ENCODE measurements at places on chromosomes 4 and X. TPM values are rescaled to one million over a fixed set of nuclear protein-coding genes. Genes with fewer than 3 reads are reported as not detected.

- no peak for DNase-seq
- H3K4me3 ChIP-seq = no peak overlapping the region
- no peak overlapping the region for H3K27ac ChIP-seq
- H3K27me3 ChIP-seq = no peaks in the 10 kb centered on the region
- no peaks in the 10 kb centered on the region for H3K4me1 ChIP-seq
Observed at GRCh38 chrX:55142206-55142918, 53.5 kb downstream of the PAGE2 start.

The AFP gene
- total RNA-seq = not detected

GRCh38 chr4:95510145-95510544 is 38.6 kb downstream of the UNC5C start:
- H3K4me1 ChIP-seq = no peaks in the 10 kb centered on the region
- no peak overlapping the region for H3K4me3 ChIP-seq
- no peaks in the 10 kb centered on the region for H3K36me3 ChIP-seq
- no peak for DNase-seq
- H3K27me3 ChIP-seq = no peaks in the 10 kb centered on the region

- no peaks in the 10 kb centered on the region for H3K27me3 ChIP-seq
- no peaks in the 10 kb centered on the region for H3K36me3 ChIP-seq
- no peaks in the 10 kb centered on the region for H3K4me1 ChIP-seq
- DNase-seq = peak; percentile 30
Observed at GRCh38 chr4:138090150-138090917, 151.8 kb downstream of the SLC7A11 start.

The PPEF1 gene
- not detected for total RNA-seq

GRCh38 chr4:179328627-179329026 is 1886.4 kb upstream of the AGA start:
- no peaks in the 10 kb centered on the region for H3K4me1 ChIP-seq
- no peaks in the 10 kb centered on the region for H3K36me3 ChIP-seq
- H3K4me3 ChIP-seq = no peak overlapping the region
- no peaks in the 10 kb centered on the region for H3K27me3 ChIP-seq
- H3K27ac ChIP-seq = no peak overlapping the region

The FAM236D gene
- total RNA-seq = not detected

The ERVMER34-1 gene
- total RNA-seq = 0.07 TPM

The UGT2A1 gene
- not detected for total RNA-seq

The DAPP1 gene
- total RNA-seq = 12.3 TPM

GRCh38 chr4:88522702-88523324 is 763 bp downstream of the PYURF start:
- peaks cover 35% of the 10 kb centered on the region for H3K4me1 ChIP-seq
- H3K27ac ChIP-seq = peak overlapping the region; percentile 89
- DNase-seq = peak; percentile 68
- H3K36me3 ChIP-seq = peaks cover 10% of the 10 kb centered on the region
- no peaks in the 10 kb centered on the region for H3K27me3 ChIP-seq
- H3K4me3 ChIP-seq = peak overlapping the region; percentile 90

The PSAPL1 gene
- total RNA-seq = not detected

The HTR2C gene
- total RNA-seq = not detected

GRCh38 chrX:149630681-149631233 is 835 bp downstream of the TMEM185A start:
- no peak for DNase-seq
- no peaks in the 10 kb centered on the region for H3K36me3 ChIP-seq
- peak overlapping the region; percentile 86 for H3K4me3 ChIP-seq
- peaks cover 41% of the 10 kb centered on the region for H3K4me1 ChIP-seq

DNA sequence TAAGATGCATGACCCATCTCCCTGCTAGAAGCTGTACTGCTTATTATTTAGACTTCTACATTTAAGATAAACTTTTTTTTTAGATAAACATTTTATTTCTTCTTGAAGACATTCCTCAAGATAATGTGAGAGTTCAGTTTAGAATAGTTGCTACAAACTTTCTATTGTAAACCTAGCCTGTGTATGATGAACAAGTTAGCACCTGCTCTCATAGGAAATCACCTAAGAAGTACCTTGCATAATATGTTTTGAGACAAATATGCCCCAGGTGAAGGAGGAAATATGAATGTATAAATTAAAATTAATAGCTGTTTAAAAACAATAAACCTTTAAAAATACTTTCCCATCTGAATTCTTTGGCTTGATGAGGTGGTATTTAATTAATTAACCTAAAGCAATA is 35.6 kb downstream of the RASGEF1B start:
- no peak for DNase-seq
- H3K36me3 ChIP-seq = peaks cover 29% of the 10 kb centered on the region
- H3K27me3 ChIP-seq = no peaks in the 10 kb centered on the region
- H3K4me3 ChIP-seq = no peak overlapping the region
- H3K4me1 ChIP-seq = peaks cover 2% of the 10 kb centered on the region
- no peak overlapping the region for H3K27ac ChIP-seq

GRCh38 chrX:136546371-136546781 is 14.4 kb downstream of the VGLL1 start:
- H3K27me3 ChIP-seq = no peaks in the 10 kb centered on the region
- peaks cover 38% of the 10 kb centered on the region for H3K4me1 ChIP-seq
- H3K4me3 ChIP-seq = no peak overlapping the region
- peak; percentile 43 for DNase-seq
- peak overlapping the region; percentile 66 for H3K27ac ChIP-seq
- no peaks in the 10 kb centered on the region for H3K36me3 ChIP-seq

The FGB gene
- total RNA-seq = not detected

DNA sequence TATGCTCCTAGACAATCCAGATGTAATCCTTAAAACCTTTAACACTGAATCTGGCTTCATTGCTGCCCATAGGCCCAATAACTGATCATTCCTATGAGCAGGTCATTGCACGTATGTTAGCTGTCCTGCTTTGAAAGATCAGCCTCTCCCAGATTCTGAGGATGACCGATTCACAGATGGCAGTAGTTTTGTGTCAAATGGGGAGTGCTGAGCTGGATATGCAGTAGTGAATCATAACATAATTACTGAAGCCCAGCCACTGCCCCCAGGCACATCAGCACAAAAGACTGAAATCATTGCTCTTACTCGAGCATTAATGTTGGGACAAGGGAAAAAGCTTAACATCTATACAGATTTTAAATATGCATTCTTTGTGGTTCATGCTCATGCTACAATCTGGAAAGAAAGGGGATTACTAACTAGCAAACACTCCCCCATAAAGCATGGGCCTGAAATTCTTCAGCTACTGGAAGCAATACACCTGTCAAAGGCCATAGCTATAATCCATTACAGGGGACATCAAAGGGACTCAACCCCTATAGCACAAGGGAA is 16.4 kb upstream of the ZNF280C start:
- H3K4me1 ChIP-seq = no peaks in the 10 kb centered on the region
- no peak overlapping the region for H3K4me3 ChIP-seq
- no peaks in the 10 kb centered on the region for H3K27me3 ChIP-seq
- H3K36me3 ChIP-seq = no peaks in the 10 kb centered on the region

GRCh38 chrX:21524008-21524407 is 134.1 kb downstream of the KLHL34 start:
- peaks cover 2% of the 10 kb centered on the region for H3K36me3 ChIP-seq
- H3K27me3 ChIP-seq = no peaks in the 10 kb centered on the region
- H3K4me3 ChIP-seq = no peak overlapping the region
- no peak overlapping the region for H3K27ac ChIP-seq
- H3K4me1 ChIP-seq = no peaks in the 10 kb centered on the region

GRCh38 chr4:44479731-44480130 is 31.1 kb upstream of the KCTD8 start:
- H3K4me3 ChIP-seq = no peak overlapping the region
- no peak for DNase-seq
- no peaks in the 10 kb centered on the region for H3K4me1 ChIP-seq
- H3K27me3 ChIP-seq = no peaks in the 10 kb centered on the region
- H3K27ac ChIP-seq = no peak overlapping the region

- H3K36me3 ChIP-seq = no peaks in the 10 kb centered on the region
- peaks cover 12% of the 10 kb centered on the region for H3K27me3 ChIP-seq
- peaks cover 3% of the 10 kb centered on the region for H3K4me1 ChIP-seq
- no peak overlapping the region for H3K27ac ChIP-seq
- no peak for DNase-seq
Observed at GRCh38 chr4:25884031-25884782, 21.4 kb upstream of the SEL1L3 start.

The DOK7 gene
- not detected for total RNA-seq

- H3K27me3 ChIP-seq = no peaks in the 10 kb centered on the region
- no peaks in the 10 kb centered on the region for H3K36me3 ChIP-seq
- no peak overlapping the region for H3K27ac ChIP-seq
- H3K4me3 ChIP-seq = no peak overlapping the region
Observed at GRCh38 chrX:43121637-43122036, 343.7 kb upstream of the PPP1R2C start.

- H3K36me3 ChIP-seq = peaks cover 9% of the 10 kb centered on the region
- H3K27me3 ChIP-seq = no peaks in the 10 kb centered on the region
- H3K4me1 ChIP-seq = peaks cover 13% of the 10 kb centered on the region
- peak; percentile 72 for DNase-seq
- no peak overlapping the region for H3K27ac ChIP-seq
- H3K4me3 ChIP-seq = peak overlapping the region; percentile 18
Observed at GRCh38 chr4:38523524-38524448, 140.2 kb upstream of the KLF3 start.

DNA sequence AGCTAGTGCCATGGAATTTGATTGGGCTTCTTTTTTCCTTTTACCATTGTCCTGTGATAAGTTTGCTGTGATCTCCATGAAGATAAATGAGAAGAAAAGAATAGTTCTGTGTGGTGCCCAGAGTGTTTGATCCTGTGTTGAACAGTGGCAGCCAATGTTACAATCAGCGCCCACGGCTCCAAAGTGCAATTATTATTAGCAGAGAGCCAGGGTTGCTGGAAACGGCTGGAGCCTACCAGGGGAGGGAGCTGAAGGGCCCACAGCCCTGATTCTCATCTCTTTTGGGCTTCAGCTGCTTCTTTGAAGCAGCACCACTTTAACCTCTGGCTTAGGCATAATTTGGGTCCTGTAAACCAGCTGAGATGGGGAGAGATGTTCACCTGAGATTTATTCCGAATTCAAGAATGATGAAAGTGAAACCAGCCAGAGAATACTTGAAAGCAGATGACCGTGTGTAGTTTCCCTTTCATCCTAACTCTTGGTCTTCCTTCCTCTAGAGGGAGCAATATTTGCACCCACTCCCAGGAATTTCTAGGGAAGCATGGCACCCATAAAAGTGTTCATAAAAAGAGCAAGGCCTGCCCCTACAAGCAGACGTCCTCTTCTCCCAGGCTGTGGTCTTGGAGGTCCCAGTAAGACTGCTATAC is 298.3 kb downstream of the EVC2 start:
- DNase-seq = no peak
- H3K36me3 ChIP-seq = no peaks in the 10 kb centered on the region
- H3K27me3 ChIP-seq = no peaks in the 10 kb centered on the region
- H3K4me3 ChIP-seq = no peak overlapping the region

The TEX13D gene
- total RNA-seq = not detected

The DIAPH2 gene
- 8.5 TPM for total RNA-seq

- DNase-seq = no peak
- no peaks in the 10 kb centered on the region for H3K36me3 ChIP-seq
- no peaks in the 10 kb centered on the region for H3K27me3 ChIP-seq
- peaks cover 3% of the 10 kb centered on the region for H3K4me1 ChIP-seq
Observed at GRCh38 chrX:118221733-118222132, 105.1 kb upstream of the KLHL13 start.

DNA sequence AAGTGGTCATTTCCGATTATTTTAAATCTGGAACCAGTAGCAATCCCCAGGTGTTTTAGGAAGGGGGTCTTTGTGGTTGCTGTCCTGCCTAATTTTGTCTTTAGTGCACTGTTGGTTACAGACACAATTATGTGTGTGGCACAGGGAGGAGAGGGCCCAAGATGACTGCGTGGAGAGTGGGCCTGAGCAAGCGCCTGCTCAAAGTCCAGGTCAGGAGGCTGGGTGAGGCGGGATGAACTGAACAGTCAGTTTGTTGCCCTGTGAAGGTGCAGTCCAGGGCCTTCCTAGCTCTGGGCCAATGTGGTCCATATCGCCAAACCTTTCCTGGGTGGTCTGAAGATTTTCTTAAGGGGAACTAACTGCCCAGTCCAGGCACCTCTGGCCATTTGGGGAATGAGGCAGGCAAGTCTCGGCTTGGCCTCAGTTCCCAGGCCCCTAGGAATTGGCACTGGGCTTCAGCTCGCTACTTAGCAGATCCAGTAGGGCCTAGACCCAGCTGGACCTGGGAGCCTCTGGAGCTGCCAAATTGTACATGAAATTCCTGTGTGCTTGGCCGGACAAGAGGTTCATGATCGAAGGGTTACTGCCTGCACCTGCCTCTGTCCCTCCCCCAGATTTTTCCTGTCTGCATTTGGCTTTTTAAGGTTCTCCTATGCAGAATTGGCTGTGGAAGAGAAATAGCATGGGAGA is 47.6 kb downstream of the ANAPC4 start:
- no peaks in the 10 kb centered on the region for H3K27me3 ChIP-seq
- no peak overlapping the region for H3K27ac ChIP-seq
- no peak for DNase-seq
- peaks cover 5% of the 10 kb centered on the region for H3K36me3 ChIP-seq
- H3K4me3 ChIP-seq = no peak overlapping the region

DNA sequence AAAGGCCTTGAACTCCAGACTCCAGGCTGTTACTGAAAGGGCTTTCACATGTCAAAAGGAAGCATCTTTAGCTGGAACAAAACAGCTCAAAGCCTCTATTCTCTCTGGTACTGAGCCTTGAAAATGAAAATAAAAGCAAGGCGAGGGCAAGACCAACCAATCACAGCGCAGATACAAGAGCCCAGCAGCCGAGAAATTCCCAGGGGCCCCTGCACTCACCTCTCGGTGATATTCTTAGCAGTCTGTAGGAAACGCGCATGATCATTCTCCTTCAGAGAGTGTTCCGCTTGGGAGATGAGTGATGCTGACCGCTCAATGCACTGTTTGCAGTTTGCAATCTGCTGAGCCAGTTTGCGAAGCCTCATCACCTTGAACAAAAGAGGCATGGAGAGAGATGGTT is 138.1 kb downstream of the MID1 start:
- H3K4me1 ChIP-seq = no peaks in the 10 kb centered on the region
- no peak for DNase-seq
- H3K4me3 ChIP-seq = no peak overlapping the region
- no peaks in the 10 kb centered on the region for H3K36me3 ChIP-seq
- no peak overlapping the region for H3K27ac ChIP-seq

GRCh38 chr4:3791910-3792542 is 25.8 kb downstream of the ADRA2C start:
- peak; percentile 47 for DNase-seq
- no peak overlapping the region for H3K4me3 ChIP-seq
- H3K27me3 ChIP-seq = peaks cover 9% of the 10 kb centered on the region

GRCh38 chr4:93983140-93983539 is 154.6 kb downstream of the ATOH1 start:
- H3K4me1 ChIP-seq = no peaks in the 10 kb centered on the region
- no peaks in the 10 kb centered on the region for H3K27me3 ChIP-seq
- no peak overlapping the region for H3K4me3 ChIP-seq
- no peaks in the 10 kb centered on the region for H3K36me3 ChIP-seq
- no peak overlapping the region for H3K27ac ChIP-seq

DNA sequence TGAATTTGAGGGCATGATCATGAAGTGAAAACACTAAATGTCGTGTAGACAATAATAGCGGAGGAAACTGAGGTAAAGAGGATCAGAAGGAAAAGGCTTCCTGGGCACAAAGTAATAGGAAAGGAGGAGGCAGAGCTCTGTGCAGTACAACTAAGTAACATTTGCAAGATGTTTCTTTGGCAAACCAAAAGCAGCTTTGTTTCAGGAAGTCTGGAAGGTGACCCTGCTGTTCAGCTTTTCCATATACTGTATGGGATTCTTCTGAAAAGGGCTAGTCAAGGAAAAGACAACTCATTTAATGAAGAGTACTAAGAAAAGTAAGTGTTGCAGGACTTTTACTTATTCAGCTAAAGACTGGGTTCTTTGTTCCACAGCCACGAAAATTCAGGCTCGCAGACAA is 463.1 kb downstream of the PCDH7 start:
- H3K36me3 ChIP-seq = no peaks in the 10 kb centered on the region
- H3K27me3 ChIP-seq = no peaks in the 10 kb centered on the region

The MAGEB1 gene
- total RNA-seq = not detected
